SJCRH30 (cell line): ENCODE measurements at places on chromosomes 11 and 22. TPM values are rescaled to one million over a fixed set of nuclear protein-coding genes. Genes with fewer than 3 reads are reported as not detected.

- DNase-seq: no peak
Measured at GRCh38 chr22:41562461-41562860, 1.7 kb downstream of the CSDC2 start.

DNA sequence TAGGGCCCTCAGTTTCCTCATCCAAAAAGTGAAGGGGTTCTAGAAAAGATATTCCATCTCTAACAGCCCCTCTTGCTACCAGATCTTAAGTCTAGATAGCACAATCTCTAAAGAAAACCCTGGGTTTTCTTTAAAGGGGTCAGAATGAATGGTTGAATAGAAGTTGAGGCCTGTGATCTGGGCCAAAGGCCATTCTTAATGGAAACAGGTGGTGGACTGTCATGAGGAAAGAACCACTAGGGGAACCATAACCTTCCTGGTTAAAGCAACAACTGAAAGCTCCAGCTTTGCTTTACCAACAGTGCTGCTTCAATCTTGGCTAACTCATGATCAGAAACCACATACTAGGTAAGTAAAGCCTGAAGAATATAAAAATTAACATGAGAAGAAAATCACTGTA, 1.8 kb downstream of the CELF1 start:
- no peak for DNase-seq

- no peak for DNase-seq
Measured at GRCh38 chr11:35618497-35619115, 346 bp downstream of the FJX1 start.

DNA sequence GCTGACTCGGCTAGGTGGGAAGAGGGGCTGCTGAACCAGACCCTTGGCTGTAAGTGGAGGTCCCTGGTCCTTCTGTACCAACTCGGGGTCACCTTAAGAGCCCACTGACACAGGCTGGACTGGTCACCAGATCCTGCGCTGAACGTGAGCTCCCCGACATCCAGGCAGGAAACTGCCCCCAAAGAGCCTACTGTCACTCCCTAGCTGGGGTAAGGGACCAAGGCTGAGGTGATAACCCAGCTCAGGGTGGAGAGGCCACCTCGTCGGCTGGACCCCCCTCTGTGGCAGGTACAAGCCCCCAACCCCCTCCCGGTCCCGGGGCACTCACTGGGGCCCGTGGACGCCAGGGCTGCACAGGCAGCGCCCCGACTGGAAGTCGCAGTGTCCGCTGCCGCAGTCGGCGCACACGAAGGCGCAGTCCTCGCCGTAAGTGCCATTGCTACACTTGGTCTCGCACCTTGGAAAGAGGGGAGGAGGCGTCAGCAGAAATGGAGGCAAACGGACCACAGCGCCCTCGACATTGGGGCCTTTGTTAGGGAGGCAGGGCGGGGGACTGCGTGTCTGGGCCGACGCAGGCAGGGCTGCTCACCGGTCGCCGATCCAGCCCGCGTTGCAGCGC, 7.4 kb downstream of the SCARF2 start:
- no peak for DNase-seq

GRCh38 chr11:128298271-128298670, 289.1 kb downstream of the ETS1 start:
- DNase-seq: peak; percentile 45

DNA sequence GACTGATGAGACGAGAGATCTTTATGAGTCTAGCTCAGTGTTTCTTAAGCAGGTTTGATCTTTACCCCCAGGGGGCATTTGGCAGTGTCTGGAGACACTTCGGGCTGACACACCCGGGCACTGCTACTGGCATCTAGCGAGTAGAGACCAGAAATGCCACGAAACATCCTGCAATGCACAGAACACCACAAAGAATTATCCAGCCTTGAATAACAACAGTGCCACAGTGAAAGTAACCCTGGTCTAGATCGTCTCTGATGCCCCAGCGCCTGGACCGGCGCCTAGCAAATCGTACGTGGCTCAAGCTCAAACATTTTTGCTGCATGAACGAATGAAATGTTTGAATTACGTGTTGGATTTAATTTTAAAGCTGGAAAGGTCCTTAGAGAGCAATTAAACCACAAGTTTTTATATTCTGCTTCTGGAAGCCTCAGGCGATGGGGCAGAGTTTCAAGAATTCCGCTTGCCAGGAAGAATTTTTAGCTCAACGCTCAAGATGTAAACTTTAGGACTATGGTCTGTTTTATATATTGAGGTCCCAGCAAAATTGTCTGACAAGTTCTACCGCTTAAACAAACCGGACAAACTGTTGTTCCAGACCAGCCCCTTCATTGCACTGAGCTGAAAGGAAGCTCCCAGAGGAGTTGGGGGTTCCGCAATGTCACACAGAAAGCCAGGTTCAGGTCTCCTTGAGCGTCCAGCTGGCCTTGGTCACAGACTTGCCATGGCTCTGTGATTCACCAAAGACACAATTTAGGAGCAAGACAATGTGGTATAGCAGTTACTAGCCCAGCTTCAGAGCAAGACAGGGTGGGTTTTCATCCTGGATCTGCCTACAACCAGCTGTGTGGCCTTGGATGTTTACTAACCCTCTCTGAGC, 44.2 kb upstream of the SMTN start:
- no peak for DNase-seq

GRCh38 chr11:115256397-115257197, 247.6 kb downstream of the CADM1 start:
- DNase-seq: no peak

GRCh38 chr11:27076121-27076589, 35.5 kb downstream of the BBOX1 start:
- no peak for DNase-seq

DNA sequence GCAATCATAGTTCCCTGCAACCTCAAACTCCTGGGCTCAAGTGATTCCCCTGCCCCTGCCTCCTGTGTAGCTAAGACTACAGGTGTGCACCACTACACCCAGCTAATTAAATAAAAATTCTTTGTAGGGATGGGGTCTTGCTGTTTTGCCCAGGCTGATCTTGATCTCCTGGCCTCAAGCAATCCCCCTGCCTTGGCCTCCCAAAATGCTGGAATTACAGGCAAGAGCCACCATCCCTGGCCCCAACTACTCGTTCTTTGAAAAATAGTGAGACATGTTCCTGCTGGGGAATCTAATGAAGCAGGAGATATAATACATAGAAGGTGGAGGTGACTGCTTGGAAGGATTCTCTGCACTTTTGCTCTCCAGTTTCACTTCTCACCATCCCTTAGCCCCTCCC, 40.1 kb upstream of the RFPL3 start:
- no peak for DNase-seq

CRYBB3 gene
- total RNA-seq: not detected in 2 replicates

PRRG4 gene
- not detected in 2 replicates for total RNA-seq

NUDT22 gene
- total RNA-seq: 20.7 and 21.1 TPM in 2 replicates

TMEM191B gene
- total RNA-seq: 0.79 TPM in 1 of 2 replicates, not detected in the other

OR6T1 gene
- total RNA-seq: not detected in 2 replicates

TRIM22 gene
- 0.30 and 0.65 TPM in 2 replicates for total RNA-seq

OOSP4A gene
- not detected in 2 replicates for total RNA-seq
